Endothelial cell of coronary artery (primary cell): ENCODE measurements at places on chromosomes 4 and X. TPM values are rescaled to one million over a fixed set of nuclear protein-coding genes. Genes with fewer than 3 reads are reported as not detected.

ARHGEF6 gene
- 3.6 and 4.8 TPM in 2 replicates for total RNA-seq

HEPH gene
- 0.18 and 0.47 TPM in 2 replicates for total RNA-seq

PCDH7 gene
- 22.9 and 35.0 TPM in 2 replicates for total RNA-seq

SYTL4 gene
- total RNA-seq: 14.2 and 17.2 TPM in 2 replicates

HAND2 gene
- total RNA-seq: 1.7 TPM in 1 of 2 replicates, not detected in the other

COL4A6 gene
- 3.5 and 10.0 TPM in 2 replicates for total RNA-seq

GALNTL6 gene
- total RNA-seq: not detected in 2 replicates

FATE1 gene
- not detected in 2 replicates for total RNA-seq
